ENCODE measurements at places on chromosomes 6 and 20.

DNA sequence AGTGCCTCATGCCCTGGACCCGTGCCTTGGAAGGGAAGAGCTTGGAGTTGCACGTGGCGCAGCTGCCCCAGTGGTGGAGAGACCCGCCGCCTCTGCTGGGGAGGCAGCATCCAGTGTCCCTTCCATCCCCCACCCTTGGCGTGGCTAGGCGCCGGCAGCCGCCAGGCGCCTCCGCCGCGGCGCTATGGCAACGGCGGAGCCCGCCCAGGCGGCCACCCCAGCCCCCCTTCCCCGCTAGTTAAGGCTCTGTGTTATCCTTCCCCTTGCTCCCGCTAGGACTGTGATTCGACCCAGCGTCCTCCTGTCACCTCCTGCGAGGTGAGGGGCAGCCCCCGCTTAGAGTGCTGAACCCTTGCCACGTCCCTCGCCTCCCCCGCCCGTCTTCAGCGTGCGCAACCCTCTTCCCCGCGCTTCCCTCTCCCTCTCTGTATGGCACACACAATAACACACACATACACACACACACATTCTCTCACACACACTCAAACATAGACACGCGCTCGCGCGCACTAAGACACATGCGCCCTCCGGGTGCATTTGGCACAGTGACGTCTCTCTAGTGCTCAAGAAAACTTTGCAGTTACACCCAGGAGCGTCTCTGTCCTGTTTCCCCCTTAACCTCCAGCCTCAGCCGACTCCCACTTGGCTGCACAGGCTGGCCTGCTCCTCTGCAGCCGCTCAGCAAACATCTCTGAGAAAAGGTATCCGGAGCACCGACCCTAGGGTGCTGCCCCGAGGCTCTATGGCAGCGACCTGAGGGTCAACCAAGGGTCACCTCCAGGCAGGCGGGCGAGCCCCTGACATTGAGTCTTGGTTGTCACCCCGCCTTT, 8.5 kb downstream of the GRIK2 start:
- DNase-seq: no peak

- no peak for DNase-seq
Observed at GRCh38 chr6:46757214-46757596, 10.5 kb downstream of the ANKRD66 start.

DNA sequence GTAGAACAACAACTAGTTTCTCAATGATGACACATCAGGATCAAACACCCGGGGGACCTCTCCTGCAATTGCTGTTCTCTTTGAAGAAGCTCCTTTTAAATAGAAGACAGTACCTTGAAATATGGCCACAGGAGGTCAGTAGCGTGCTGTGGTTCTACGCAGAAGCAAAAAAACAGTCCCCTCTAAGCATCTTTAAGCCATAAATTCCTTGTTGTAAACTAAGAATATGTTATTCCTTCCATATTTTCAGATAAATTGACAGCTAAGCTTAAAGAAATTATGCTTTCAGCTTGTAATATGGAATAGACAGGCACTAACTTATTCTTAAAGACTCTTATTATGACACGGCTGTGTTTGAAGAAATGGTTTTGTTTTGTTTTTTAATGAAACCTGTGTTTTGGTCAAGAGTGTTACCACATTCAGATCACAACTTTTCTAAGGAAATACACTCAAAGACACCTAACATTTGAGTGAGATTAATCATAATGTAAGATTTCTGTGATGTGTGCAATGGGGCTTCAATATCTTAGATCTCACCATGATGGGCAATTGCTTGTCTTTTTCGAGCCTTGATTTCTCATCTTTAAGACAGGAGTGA, 49.7 kb upstream of the IL20RA start:
- DNase-seq: peak; percentile 12

DNA sequence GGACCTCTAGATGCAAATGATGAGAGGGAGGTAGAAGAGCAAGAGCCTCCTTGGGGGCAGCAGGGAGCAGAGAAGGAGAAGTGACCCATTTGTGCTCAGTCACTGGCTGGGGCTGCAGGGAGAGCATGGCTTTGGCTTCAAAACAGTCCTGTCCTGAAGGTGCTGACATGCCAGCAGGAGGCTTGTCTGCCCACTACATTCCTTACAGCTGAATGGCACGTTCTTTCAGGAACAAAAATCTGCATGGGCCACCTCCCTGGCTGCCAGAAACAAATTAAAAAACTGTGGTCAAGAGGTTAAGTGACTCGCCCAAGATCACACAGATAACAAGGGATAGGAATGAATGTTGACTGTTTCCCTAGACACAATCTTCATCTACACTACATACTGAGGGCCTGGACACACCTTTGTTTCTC, 188.8 kb downstream of the HIVEP2 start:
- DNase-seq: peak; percentile 52

DNA sequence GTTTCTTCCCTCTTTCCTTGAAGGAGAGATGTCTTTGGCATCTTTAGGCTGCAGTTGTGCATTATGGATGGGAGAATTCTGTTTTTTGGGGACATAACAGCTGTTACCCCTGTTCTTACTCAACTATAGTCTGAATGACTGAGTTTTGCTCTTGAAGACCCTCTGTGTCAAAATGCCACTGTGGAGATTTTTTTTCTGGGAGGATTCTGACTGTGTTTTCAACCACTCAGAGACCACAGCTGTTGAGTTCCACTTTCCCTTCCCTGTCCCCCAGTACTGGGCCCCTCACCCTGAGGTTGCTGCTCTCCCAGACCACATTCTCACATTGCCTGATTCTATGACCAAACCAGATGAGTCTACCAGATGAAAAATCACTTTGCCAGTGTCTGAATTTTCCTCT, 48.1 kb downstream of the NKX2-2 start:
- no peak for DNase-seq

DNA sequence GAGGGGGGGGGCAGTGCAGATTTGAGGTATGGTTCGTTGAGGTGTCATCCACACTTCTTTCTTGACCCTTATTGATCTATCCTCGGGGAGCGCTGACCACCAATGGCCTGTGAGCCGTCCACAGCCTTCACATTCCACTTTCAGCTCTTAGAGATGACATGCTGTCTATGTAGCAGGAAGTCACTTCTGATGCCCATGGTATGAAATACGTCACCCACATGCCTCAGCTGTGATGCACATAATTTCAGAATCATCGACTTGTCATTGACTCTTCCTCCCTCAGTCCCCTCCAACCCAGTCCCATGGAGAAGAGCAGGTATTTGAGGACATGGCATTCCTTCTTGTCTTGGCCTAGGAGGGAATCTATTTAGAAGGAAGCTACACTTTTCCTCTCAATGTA, 4.7 kb upstream of the ADGRF5 start:
- DNase-seq: no peak

GRCh38 chr20:16395366-16395765, 177.9 kb downstream of the KIF16B start:
- DNase-seq: no peak

DNA sequence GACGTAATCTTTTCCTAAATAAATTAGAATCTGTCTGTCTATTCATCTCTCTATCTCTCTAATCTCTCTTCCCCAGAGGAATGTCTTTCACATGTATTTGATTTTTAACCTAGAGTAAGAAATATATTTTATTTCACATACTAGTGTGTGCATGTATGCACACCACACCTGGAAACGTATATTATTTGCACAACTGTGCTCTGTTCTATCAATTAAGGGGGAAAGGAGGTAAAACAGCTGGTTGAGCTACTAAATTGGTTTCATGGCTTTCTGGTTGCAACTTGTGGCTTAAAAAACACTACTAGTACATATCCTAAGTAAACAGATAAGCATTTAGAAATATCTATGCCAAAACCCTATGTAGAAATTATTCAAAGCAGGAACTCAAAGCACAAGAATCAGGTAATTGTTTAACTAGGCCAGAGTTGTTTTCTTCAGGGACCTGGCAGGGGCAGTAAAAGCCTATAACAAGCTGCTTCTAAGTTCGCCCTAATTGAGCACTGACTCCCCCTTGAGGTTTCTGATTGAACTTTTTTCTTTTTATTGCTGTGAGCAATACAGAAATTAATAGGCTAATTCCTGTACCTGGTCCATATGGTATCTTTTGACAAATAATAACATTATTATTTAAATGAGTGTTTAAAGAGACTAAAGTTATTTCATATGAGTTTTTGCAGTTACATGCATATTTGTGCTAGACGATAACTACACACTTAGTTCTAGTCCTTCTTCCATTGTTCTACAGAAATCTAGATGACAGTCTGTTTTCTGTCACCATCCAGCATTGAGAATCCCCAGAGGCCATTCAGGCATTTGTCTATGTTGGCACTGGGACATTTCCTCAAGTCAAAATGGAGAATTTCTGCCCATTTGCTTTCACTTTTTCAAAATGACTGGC, 88.6 kb downstream of the MCHR2 start:
- DNase-seq: peak; percentile 7

- peak; percentile 71 for DNase-seq
Observed at GRCh38 chr6:169162752-169163407, 90.8 kb downstream of the THBS2 start.

- DNase-seq: no peak
Observed at GRCh38 chr6:32973144-32974015, 5.0 kb downstream of the BRD2 start.

- peak; percentile 49 for DNase-seq
Observed at GRCh38 chr6:27145731-27146455, 101.6 kb upstream of the PRSS16 start.

GRCh38 chr6:37173493-37174195, 3.7 kb downstream of the PIM1 start:
- no peak for DNase-seq

DNA sequence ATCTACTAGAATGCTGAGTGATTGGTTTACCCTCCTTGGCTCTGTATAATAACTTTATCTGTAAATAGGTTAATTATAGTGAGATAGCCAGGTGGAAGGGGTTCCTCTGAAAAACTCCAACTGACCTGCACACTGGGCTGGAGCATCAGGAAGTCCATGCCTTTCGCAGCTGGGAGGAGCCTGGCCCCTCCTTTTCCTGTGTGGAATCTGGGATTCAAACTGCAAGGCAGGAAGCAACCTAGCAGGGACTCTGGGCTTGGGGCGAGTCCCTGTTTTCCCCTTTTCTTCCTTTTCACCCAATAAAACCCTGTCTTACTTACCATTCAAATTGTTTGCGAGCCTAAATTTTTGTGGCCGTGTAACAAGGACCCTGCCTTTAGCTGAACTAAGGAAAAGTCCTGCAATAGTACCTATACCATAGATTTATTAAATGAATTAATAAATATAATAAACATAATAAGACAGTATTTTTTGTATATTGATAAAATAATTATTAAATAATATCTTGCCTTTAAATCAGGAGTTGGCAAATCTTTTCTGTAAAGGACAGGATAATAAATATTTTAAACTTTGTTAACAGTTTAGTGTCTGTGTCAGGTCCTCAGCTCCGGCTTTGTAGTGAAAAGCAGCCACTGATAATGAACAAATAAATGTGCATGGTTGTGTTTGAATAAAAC, 406.2 kb upstream of the MMS22L start:
- DNase-seq: no peak

GRCh38 chr20:45998337-45998736, 10.4 kb upstream of the MMP9 start:
- DNase-seq: no peak

GRCh38 chr20:23120261-23120660, 34.1 kb upstream of the CD93 start:
- DNase-seq: no peak

GRCh38 chr20:5072756-5073659, 46.8 kb downstream of the PCNA start:
- no peak for DNase-seq

GRCh38 chr20:6007094-6007528, 46.7 kb downstream of the LRRN4 start:
- no peak for DNase-seq

DNA sequence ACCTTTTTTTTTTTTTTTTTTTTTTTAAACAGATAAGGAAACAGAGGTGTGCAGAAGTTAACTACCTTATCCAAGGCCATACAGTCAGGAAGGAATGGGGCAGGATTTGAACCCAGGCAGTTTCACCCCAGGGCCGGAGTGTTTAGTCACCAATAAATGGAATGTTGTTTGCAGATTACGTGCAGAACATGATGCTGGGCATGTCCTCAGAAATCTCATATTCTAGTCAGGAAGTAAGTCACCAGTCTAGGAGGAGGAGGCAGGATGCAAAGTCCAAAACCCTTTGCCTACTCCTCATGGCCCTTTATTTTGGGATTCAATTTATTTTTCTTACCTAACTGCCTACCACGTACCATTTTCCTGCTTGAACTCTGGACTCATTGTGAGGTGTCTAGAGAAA, 57.1 kb upstream of the LRRC1 start:
- no peak for DNase-seq

DNA sequence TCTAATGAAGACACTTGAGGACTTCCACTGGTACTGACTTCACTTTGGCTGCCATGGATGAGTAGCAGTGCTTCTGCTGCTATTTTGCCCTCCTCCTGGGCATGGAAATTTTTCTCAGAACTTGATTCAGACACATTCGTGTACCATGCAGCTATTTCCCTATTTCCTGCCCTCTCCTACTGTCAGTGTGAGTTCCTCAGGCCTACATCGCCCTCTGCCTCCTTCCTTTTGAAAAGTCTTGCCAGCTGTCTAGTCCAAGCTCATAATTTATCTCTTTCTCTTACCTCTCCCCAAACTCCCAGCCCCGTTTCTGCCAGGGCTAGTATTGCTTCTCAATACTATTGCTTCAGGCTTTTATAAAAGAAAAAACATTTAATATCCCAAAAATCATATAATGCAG, 470.2 kb downstream of the ADGRB3 start:
- no peak for DNase-seq

DNA sequence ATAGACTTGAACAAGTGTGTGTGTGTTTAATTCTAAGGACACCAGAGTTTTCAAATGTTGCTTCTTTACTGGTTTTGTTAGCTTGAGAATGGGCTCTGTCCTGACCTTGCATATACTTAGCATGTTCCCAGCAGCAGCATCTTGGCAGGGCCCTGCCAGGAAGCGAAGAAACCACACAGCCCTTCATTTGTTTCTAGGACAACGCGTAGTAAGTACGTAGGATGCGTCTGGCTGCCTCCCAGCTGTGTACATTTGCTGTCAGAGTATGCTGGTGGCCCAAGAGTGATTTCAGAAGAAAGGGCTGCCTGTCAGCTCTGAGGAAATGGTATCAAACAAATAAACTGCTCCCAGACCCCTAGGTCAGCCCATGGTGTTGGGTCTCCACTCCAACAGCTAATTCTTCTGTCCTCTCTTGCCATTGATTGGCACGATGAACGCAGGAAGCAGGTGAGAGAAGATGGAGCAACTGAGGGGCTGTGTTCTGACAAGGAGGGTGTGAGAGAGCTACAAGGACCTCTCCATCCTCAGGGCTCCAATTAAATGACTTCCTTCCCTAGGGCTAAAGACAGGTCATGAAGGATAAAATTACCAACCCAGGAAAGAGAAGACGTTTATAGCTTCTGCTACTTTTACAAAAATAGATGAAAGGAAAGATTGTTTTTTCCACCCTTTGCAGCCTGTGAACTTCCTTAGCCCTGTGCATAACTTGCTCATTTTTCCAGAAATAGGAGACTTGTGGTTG, 55.9 kb upstream of the HDDC2 start:
- no peak for DNase-seq

DNA sequence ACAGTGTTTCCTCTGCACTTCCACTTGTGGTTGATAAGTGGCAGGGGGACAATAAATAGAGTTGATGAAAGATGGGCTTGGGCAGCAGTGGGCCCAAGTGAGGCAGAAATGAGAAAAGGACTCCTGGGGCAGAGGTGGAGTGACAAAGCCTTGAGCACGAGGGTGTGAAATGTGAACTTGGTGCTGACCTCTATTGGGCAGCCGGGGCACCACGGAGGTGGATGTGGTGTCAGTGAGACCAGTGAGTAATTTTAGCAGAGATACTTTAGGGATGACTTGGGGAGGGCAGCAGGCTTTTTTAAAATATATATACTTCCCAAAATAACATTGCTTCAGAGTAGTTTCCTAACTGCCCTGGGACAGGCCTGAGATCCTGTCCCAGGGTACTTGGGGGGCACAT, 30.6 kb upstream of the MYLK2 start:
- DNase-seq: no peak
